ENCODE measurements at places on chromosomes 2 and 18.

GRCh38 chr2:10260130-10260529 lies 42.6 kb upstream of the HPCAL1 start:
- no peak for DNase-seq

DNA sequence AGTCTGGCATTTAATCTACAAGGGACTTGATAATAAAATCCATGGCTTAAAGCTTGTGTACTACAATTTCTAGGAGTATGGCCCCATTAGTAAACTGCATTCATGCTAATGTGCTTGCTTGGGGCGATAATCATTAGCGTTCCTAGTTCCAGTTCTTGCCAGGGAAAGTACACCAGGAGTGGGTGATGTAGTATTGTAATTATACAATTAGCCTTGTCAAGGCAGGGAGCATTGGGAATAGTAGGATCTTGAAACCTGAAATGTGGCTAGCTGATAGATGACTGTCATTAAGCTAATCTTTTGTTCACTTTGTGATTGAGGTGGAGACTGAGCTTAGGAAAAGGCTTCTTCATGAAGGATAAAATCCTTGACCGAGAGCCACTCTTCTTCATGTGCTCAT lies 989.2 kb downstream of the CPS1 start:
- DNase-seq, result no peak

GRCh38 chr2:160224507-160224906 lies 24.4 kb upstream of the ITGB6 start:
- no peak for DNase-seq

DNA sequence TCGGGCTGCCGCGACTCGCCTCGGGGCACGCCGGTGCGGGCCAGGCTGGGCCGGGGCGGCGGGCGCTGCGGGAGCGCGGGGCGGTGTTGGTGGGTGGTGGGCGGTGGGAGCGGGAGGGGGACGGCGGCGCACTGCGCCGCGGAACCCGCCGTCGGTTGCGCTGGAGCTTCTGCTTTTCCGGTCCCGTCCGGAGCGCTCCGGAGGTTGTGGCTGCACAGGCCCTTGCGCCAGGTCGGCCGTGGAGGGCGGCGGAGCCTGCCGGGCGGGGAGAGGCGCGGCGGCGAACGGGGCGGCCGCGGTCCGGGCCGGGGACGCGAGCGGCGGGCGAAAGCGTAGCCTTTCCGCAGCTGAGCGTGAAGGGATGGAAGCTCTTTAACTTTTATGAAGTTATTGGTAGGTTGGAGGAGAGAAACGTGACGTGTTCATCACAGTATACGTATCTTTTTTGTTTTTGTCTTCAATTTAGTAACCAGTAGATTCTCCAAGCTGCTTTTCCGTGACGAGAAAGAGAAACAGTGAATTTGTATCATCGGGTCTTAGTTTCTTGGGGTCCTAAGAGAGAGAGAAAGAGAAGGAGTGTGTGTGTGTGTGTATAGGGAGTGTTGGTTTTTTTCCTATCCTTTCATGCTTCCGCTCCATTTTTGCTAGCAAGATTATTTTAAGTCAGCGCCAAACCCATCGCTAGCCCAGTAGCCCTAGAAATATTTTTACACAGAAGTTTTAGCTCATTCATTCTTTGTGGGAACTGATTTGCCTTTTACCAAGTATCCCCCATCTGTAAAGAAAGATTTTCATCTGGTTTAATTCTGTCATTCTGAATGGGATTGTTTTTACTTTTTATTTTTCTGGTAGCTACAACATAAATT lies 535 bp downstream of the ATG4B start:
- DNase-seq, result peak; percentile 58

- DNase-seq, result no peak
Measured at GRCh38 chr2:191158193-191158592, 7.4 kb upstream of the STAT4 start.

DNA sequence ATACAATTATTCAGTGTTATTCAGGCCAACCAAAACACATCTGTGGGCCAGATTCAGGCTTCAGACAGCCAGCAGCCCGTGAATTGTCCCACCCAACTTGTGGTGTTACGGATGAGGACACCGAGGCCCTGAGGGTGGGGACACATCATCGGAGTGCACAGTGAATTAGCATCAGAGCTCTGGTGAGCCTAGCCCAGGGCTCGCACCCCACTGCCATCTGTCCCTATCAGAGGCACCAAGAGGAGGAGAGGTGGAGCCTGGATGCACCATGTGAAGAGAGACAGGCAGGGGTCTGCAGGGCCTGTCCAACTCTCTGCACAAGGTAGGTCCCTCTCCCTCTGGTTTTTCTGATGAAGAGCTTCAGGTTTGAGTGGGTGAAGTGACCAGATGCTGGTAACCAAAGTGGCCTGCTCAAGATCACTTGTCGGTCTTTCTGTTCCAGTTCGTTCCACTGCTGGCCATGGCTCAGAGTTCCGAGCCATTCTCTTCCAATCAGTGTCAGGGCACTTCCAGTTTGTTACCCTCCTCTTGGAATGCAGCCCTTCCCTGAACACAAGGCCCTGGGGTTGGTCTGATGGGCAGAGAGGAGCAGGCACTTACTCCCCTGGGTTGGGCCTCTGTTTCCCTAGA lies 14.8 kb upstream of the GLI2 start:
- DNase-seq, result no peak

DNA sequence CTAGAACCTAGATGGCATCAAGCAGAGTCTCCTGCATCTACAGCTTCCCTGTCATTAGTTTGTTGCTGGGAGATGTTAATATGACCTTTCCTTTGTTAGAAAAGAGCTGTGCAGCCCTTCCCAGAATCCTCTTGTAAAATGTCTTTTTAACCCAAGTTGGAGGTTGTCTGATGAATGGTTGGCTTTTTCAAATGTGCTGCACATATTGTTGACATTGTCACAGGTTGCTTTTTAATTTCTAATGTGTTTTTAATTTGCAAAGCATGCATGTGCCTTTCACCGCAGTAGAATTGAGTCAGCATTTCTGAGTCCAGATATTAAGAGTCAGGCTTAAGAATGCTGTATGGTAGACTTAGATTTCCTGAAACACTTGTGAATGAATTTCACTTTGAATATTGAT lies 120.8 kb downstream of the GREB1L start:
- no peak for DNase-seq

DNA sequence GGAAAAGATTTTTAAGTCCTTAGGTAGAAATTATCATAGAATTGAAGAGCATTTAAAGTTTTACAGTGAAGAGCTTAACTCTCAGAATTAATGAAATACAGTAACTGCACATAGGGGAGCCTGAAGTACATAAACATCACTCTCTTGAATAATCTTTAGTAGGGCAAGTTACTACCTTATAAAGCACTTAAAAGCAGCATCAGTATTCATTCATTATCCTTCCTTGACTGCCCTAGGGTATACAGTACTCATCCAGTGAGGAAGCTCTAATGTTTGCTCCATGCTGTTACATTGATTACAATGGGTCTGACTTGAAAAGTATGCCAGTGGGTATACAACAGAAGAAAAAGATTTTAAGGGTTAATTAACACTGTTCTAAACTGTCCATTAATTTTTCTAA lies 66.5 kb downstream of the ATF2 start:
- DNase-seq, result no peak

DNA sequence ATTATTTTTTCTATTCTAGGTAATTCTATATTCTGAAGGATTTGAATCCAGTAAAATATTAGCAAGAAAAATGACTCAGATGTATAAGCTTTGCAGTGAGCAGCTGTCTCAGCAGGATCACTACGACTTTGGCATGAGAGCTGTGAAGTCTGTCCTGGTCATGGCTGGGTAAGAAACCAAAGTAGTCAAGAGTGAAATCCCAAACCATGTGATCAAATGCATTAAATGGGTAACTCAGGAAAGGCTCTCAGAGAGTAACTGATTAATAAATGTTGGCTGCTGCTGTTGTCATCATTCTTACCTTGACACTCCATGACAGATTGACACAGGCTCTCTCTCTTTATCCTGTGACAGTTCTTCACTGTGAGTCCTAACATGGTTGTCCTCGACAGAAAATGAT lies 124.1 kb downstream of the DNAH6 start:
- DNase-seq, result no peak

- DNase-seq, result no peak
Measured at GRCh38 chr2:99520813-99521212, 31.0 kb upstream of the REV1 start.

DNA sequence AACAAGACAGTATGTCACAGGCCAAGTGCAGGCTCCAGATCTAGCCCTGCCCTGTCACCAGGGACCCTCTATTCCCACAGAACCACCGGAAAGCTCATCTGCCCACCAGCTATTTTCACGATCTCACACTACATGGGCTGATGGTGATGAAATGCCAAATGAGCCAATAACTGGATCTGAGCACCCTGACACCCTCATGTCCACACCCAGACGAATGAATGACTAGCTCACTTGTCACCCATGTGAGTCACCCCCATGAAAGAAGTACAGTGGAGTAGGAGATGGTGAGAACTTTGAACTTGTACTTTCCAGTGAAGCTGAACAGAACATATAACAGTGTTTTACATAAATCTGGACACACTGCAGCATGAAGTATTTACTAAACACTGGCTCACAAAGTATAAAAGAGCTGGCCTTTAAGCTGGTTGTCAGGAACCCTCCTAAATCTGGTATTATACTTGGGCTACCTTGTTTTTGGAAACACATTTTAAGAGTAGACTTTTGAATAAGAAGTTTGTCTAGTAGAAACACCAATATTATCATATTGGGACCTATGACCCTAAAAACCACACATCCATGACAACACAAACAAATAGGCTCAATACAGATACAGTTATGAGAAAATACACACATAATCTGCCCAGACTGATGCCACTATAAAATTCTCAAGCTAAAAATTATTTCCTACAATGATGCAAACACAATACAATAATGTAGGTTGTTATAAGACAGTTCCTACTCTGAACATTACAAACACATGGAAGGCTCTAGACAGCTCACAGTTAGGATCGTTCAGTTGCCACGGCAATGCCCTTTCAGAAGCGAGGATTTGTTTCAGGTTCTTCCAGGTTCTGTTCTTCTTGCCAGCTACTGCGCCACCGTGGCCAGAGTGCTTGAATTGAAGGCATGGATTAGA lies 19.0 kb downstream of the INO80C start:
- DNase-seq, result peak; percentile 55

GRCh38 chr2:148298196-148298595 lies 277.3 kb downstream of the MBD5 start:
- DNase-seq, result no peak

GRCh38 chr2:60586081-60586480 lies 32.6 kb upstream of the BCL11A start:
- DNase-seq, result no peak

- no peak for DNase-seq
Measured at GRCh38 chr2:149490296-149490695, 97.3 kb downstream of the MMADHC start.

DNA sequence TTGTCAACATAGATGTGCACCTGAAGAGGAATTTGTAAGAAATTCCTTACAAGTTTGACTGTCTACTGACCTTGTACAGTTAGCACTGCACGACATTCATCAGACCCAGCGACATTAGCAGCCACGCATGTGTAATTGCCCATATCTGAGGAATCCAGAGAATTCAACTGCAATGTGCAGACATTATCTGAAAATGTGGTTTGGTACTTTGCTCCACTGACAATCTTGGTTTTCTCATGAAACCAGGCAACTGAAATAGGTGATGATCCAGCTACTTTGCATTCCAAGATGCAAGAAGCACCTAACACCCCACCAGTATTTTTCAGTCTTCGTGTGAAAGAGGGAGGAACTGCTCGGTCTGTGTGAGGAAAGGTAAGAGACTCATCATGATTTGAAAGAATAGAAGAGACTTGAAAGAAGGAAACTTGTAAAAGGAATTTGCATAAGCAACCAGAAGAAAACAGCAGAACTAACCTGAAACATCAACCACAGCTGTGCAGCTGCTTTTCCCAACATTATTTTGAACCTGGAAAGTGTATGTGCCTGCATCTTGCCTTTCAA lies 83.4 kb downstream of the TTN start:
- DNase-seq, result no peak

- DNase-seq, result peak; percentile 37
Measured at GRCh38 chr18:62717169-62717924, 2.0 kb downstream of the PHLPP1 start.

DNA sequence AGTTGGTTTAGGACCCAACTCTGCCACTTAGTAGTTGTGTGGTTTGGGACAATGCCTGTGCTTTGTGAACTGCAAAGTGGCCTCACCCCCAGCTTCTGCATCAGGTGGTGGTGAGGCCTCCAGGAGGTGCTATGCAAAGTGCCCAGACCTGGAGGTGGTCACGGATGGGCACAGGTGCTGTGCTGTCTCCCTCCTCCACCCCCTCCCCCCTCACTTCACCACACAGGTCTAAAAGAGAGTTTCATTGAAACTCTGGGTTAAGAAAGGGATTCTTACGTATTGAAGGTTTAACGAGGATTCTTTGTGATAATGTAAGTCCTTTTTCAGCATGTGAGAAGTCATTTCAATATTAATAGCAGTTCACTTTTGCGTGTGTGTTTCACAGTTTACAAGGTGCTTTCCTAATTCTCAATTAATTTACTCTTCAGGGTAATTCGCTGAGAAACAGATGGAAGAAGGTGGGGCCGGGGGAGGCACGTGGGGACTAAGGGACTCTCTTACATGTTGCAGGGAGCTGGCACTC lies 369.9 kb downstream of the LPIN1 start:
- no peak for DNase-seq

GRCh38 chr2:241219030-241219382 lies 30.5 kb downstream of the ANO7 start:
- no peak for DNase-seq

DNA sequence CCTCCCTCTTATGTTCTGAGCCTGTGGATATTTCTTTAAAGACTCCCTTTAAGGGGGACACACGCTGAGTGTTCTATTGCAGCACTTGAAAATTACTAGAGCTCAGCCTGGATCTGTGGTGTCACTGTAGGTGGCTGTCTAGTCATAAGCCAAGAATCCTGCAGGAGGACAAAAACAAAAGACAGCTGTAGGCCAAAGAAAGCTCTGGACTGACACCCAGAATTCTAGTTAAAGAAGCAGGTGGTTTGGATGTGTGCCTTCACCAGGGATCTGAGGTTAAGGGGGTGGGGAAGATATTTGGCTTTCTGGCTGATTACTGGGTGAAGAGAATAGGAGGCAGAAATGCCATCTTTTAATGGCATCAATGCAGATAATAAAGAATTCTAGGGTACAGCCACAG lies 842.5 kb upstream of the NXPH2 start:
- DNase-seq, result no peak

- DNase-seq, result no peak
Measured at GRCh38 chr2:133525613-133526529, 42.4 kb downstream of the NCKAP5 start.

DNA sequence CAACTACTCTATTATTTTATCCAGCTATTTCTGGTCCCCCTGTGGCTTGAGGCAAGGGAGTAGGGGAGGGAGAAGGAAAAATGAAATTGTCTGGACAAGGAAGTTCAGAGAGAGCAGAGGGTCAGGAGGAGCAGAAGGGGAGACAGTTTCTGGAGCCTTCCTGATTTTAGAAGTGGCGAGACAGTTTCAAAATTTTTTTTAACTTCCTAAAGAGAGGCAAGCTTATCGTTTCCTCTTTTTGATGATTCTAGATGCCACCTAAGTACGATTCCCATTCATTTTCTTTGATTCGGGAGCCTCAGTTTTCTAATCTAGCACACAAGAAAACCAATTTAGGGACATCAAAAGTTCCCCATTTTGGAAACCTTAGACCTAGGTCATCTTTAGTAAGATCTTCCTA lies 96.9 kb upstream of the B3GNT2 start:
- DNase-seq, result no peak

- DNase-seq, result no peak
Measured at GRCh38 chr18:77248873-77249568, 627 bp upstream of the GALR1 start.

All from stimulated activated naive CD8-positive, alpha-beta T cell treated with anti-CD3 and anti-CD28 coated beads, Interleukin-15, Interleukin-2, amounts not matched to agents 100 U/mL and 50 U/mL, for 24 hours (primary cell).